Amniotic stem cell (primary cell): ENCODE measurements at places on chromosomes 2 and 18.

GRCh38 chr2:57075226-57075625 lies 891.4 kb downstream of the CCDC85A start:
- no peak for DNase-seq

GRCh38 chr18:74652392-74652988 lies 54.8 kb downstream of the ZNF407 start:
- peak; percentile 8 for DNase-seq

- no peak for DNase-seq
These were observed 103.6 kb upstream of the FZD7 start for GRCh38 chr2:201930043-201930442.

GRCh38 chr2:8171608-8172007 lies 510.2 kb upstream of the ID2 start:
- DNase-seq = peak; percentile 9

- DNase-seq = no peak
These were observed 37.7 kb upstream of the MEX3C start for GRCh38 chr18:51235009-51235789.

DNA sequence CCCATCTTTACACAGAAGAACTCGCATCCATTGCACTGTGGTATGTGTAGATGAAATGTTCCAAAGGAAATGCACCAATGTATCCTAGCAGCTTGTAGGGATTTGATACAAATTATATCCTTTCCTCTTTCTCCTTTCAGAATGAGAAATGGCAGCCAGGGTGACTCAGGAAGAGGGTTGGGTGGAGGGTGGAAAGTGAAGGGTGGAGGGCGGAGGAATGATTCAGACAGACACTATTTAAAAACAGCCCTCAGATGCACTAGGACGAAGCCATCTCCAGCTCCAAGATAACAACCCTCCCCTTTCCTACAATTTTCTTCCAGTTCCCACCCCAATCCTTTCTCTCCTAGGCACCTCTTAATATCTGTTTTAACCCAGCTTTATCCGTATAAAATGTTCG lies 96.2 kb upstream of the STK39 start:
- DNase-seq = peak; percentile 20

DNA sequence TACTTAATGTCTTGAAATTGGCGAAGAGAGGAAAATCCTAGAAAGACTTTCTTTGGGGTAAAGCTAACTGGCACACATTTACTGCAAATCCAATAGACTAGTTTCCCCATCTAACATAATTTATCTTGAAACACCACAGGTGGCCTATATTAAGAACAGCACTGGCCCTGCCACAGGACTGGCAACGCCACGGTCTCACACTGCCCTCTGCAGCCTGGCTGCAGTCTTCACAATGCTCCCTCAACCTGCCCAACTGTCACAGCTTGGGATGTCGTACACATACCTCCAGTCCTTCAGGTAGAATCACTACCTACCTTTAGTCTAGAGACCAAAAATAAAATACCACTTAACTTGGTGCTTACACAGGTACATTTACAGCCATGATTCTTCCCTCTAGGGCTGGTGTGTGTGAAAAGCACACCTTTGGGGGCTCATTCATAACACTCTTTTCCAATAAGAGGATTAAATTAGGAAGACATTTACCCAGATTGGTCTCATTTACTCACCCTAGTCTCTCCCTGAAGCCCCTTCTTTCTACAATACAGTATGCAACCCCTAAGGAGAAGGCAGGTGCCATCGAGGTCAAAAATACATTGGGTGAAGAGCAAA lies 222.2 kb downstream of the C1D start:
- peak; percentile 46 for DNase-seq

DNA sequence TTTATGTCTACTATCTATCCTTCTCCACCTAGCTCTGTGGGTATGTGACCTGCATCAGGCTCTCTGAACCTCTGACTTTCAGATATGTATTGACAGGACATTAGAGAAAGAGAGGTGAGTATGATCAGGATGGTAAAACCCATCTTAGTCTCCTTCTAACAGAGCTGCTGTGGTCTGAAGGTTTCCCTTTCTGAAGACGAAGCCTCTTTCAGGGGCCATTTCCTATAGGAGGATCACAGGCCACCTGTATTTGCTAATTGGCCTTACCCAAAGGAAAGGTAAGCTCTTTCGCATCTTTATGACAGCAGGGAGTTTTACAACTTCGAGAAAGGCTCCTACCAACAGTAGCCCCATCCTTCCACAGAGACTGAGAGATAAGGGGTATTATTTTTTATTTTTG lies 442.9 kb downstream of the KCNJ3 start:
- no peak for DNase-seq

GRCh38 chr2:202429164-202429980 lies 53.2 kb downstream of the BMPR2 start:
- DNase-seq = no peak

- DNase-seq = peak; percentile 32
These were observed at the start of gene LRATD1 for GRCh38 chr2:14632133-14632936. TSS of gene LRATD1 (plus strand) at chr2:14632717. CDS start at chr2:14633980, 1,263 bp downstream.

DNA sequence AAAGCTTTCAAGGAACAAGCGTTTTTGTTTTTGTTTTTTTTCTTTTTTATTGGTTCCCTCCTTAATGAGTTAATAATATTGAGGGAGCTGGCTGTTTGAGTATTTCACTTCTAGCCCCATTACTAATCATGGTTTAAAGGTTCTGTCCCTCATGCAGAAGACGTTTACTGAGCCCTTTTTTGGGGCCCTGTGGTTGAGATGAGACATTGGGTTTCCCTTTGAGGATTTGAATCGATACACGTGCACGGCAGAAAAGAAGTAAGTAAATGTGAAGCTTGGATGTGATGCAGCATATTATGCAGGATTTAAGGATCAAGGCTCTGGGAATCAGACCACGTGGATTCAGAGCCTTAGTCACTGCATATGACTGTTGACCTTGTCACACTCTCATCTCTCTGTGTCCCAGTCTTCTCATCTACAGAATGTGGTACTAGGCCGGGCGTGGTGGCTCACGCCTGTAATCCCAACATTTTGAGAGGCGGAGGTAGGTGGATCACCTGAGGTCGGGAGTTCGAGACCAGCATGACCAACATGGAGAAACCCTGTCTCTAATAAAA lies 1.0 kb upstream of the CHST10 start:
- no peak for DNase-seq

DNA sequence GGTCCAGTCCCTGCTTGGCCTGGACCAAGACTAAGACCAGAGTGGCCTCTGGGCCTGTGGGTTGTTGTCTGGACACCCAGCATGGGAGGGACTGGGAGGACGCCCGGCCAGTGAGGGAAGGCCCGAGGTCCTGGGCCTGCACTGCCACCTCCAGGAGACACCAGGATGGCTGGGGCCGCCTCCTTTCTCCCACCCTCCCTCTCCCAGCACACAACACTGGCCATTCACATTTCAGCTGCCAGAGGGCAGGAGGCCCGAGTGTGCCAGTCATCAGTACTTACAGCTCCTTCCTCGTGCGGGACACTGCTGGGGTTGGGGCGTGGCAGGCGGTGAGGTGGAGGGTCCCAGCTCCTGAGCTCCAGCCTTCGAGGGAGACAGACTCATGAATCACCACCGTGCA lies 133.5 kb downstream of the ASB1 start:
- DNase-seq = no peak

DNA sequence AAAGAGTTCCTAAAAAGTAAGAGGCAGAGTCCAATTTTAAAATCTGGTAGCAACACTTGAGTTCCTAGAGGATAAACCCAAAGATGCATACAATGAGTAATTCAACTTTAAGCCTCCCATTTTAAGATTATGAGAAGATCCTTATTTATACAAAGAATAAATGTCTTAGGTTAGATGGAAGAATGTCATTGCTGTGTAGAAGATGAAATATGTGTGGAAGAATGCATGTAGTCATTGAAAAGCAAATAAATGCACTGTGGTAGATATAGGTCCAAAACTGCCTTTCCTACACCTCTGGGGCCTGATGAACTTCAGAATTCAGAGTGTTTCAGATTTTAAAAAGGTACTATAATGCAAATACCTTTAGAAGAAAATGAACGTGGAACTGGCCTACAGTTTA lies 58.7 kb upstream of the LRP1B start:
- no peak for DNase-seq

DNA sequence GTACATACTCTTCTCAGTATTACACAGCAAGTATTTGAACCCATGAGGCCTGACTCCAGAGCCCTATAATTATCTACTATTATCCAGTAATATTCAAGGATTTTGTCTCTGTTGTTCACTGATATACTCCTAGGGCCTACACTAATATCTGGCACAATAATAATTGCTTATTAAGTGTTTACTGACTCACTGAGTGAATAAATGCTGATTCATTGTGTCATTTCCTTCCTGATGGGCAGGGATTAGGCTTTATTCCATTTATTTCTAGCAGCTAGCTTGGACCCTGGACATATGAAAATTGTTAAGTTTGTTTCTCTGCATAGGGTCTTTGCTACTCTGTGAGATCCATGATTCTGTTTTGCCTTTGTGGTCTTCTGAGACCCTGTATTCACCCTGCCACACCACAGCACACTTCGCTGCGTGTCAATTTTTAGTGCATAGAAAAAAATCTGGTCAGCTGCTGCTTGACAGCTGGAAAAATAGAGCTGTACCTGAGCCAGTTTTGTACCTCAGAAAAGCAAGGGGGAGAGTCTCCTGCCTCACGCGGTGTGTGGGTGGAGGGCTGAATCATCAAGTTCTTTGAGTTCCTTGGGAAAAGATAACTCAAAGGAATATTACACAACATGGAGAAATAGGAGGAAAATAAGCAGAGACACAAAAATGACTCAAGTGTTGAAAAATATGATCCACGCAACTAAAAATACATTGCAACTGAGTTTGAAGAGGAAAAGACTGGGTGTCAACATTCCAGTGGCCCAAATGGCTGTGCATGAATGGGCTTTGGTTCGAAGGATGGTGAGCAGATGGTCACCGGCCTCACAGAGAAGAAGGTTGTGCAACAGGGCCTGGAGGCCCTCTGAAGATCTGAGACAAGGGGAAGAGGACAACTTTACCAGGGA lies 18.9 kb upstream of the DPP4 start:
- DNase-seq = no peak

- peak; percentile 38 for DNase-seq
These were observed 44.6 kb downstream of the HAUS1 start for GRCh38 chr18:46148810-46149209.

GRCh38 chr18:388200-388599 lies 112.3 kb downstream of the COLEC12 start:
- DNase-seq = no peak

DNA sequence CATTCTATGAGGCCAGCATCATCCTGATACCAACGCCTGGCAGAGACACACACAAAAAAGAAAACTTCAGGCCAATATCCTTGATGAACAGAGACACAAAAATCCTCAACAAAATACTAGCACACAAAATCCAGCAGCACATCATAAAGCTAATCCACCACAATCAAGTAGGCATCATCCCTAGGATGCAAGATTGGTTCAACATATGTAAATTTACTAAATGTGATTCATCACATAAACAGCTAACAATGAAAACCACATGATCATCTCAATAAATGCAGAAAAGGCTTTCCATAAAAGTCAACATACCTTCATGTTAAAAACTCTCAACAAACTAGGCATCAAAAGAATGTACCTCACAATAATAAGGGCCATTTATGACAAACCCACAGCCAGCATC lies 65.3 kb downstream of the WDPCP start:
- no peak for DNase-seq

- no peak for DNase-seq
These were observed 242.9 kb downstream of the LDLRAD4 start for GRCh38 chr18:13461469-13461868.

GRCh38 chr2:191010887-191011885 lies 2.8 kb downstream of the STAT1 start:
- no peak for DNase-seq

GRCh38 chr2:233964581-233964980 lies 47.4 kb downstream of the TRPM8 start:
- DNase-seq = peak; percentile 38

GRCh38 chr2:11656671-11657101 lies 13.3 kb downstream of the NTSR2 start:
- DNase-seq = no peak

- no peak for DNase-seq
These were observed 392.7 kb upstream of the ID2 start for GRCh38 chr2:8289111-8289510.

- no peak for DNase-seq
These were observed 85.0 kb downstream of the FASTKD2 start for GRCh38 chr2:206850369-206850768.

- DNase-seq = no peak
These were observed 446.4 kb upstream of the RAB12 start for GRCh38 chr18:8162802-8163201.

- no peak for DNase-seq
These were observed 394.8 kb upstream of the ATP5MC3 start for GRCh38 chr2:175576270-175576669.

DNA sequence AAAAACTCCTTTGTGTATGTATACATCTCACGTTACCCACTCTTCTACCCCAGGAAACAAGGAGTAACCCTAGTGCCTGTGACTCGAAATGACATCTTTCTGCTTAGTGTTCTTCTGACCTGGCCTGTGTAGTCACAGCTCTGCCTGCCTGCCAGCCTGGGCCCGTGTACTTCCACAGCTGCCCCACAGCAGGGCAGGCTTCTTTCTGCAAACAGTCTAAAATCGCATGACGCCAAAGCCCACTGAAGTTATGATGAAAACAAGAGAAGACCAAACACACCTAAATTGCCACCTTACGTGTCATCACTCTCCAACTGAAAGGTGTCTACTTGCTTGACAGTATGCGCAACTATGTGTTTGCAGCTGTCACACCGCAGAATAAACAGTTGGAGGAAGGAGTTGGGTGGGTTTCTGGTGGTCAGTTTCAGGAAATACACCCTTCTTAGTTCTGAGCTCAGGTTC lies 1.5 kb downstream of the GAREM1 start:
- peak; percentile 6 for DNase-seq

DNA sequence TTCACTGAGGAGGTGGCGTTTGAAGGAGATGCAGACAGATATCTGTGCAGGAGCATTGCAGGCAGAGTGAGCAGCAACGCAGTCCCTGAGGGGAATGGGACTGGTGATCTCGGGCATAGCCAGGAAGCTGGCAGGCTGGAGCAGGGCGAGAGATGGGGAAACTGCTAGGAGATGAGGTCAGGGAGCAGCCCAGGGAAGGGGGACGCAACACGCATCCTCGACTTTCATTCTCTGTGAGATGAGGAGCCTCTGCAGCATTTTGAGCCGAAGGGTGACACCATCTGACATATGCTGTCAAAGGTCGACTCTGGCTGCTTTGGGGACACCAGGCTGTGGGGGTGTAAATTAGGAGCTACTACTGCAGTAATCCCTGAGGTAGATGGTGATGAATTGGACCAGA lies 4.3 kb upstream of the CHRNA1 start:
- no peak for DNase-seq
